CD8-positive, alpha-beta memory T cell (primary cell): ENCODE measurements at places on chromosomes 7 and 10. TPM values are rescaled to one million over a fixed set of nuclear protein-coding genes. Genes with fewer than 3 reads are reported as not detected.

GRCh38 chr10:101373063-101373462, 19.1 kb downstream of the BTRC start:
- no peak for DNase-seq

DNA sequence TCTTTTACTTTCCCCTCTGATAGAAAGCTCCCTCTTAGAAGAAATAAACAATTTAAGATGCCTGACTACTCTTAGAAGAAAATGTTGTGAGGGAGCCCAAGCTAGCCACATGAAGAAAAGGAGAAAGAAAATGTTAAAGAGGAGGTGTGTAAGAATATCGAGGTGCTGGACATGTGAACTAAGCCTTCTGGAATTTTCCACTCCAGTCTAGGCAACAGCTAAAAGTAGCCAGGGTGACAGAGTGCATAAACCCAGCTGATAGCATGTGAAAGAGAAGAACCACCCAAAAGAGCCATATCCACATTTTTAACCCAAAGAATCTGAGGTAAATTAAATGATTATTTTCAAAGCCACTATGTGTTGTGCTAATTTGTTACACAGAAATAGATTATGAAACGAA, 1690.6 kb upstream of the LRRTM3 start:
- no peak for DNase-seq

DNA sequence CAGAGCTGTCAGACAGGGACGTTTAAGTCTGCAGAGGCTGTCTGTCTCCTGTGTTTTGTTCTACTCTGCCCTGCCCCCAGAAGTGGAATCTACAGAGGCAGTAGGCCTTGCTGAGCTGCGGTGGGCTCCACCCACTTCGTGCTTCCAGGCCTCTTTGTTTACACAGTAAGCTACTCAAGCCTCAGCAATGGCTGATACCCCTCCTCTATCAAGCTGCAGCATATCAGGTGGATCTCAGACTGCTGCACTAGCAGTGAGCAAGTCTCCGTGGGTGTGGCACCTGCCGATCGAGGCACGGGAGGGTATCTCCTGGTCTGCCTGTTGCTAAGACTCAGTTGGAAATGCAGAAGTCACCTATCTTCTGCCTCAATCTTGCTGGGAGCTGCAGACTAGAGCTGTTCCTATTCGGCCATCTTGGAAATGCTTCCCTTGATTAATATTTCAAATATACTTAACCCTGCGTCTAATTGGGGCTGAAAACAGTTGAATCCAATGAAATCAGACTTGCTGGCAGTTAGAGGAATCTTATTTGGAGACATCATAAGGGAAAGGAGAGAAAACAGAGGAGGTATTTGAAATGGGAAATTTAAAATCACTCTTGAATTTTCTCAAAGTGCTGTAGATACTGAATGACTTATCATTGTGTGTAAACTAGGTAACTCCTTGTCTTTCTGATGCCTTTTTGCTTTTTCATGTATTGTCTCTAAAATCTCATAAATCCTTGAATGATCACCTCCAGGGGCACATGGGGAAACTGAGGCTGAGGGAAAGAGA, 13.8 kb upstream of the CYP3A5 start:
- no peak for DNase-seq

DNA sequence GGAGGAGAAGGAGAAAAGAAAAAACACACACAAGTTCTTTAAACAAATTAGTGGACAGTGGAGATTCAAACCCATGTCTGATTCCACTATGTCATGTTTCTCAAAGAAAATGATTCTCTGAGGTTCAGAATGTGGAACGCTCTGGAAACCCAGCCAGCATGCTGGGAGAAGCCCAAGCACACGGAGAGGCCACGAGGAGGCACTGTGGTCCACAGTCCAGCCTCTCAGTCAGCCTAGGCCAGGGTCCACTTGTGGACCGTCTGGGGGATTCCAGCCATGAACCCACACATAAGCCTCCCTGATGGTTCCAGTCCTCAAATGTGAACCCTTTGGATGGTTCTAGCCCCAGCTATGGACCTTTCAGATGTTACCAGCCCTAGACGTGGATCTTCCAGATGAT, 73.4 kb downstream of the CAV1 start:
- DNase-seq: no peak

DNA sequence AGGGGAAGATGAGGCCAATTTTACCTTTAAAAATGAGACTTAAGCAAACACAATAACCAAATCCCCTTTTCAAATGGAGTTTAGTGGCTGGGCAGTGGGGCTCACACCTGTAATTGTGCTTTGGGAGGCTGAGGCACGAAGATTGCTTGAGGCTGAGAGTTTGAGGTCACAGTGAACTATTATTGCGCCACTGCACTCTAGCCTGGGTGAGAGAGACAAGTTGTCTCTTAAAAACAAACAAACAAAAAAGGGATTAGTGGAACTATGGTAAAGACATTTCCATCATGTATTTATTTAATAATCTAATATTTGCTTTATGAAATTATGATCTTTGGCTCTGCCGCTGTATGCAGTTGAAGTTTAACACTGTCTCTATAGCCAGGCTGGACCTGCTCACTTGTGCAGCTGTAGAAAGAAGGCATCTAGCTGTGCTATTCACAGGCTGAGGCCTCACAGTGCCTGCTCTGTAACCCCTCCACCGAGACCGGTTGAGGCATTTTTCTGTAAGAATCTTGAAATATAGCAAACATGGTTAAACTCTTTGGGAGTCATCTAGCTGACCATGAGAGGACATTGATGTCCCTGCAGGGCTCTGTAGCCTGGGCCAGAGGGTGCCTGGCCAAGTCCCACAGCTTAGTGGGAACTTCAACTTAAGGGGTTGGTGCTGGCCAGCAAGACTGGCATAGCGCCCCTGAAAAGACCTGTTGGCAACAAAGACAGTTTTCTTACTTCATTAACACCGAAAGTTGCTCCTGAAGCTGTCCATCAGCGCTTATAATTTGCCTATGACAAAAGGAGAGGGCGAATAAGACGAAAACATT, 131.8 kb downstream of the BMPER start:
- DNase-seq: no peak

GRCh38 chr10:24432478-24433416, 223.8 kb downstream of the KIAA1217 start:
- no peak for DNase-seq

DNA sequence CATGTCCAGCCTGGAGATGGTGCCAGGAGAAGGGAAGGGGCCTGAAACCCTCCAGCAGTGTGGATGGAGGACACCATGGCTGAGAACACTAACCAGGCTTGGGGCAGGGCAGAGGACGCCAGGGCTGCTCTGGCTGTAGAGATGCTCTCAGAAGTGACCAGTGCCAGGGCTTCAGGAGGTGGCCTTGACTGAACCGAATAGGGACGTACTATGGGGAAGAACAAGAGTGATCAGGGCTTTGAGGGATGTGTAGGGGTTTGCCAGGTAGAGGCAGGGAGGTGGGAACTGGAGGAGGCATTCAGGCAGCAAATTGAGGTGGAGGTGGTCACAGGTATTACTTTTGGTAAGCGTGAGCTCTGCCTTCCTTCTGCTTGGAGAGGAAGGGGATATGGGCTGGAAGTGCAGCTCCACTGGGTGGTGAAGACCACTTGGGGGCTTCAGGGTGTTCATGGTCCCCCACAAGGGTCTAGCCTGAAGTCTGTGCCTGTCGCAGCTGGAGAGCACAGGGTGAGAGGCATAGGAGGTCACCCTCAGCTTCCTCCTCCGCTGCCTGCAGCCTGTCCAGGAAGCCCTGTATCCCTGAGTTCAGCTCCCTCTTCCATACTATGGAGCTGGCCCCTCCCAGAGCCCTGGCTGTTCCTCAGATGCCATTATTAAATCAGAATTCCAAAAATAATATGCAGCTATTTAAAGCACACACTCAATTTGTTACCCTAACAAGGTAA, 27.8 kb downstream of the ADCY1 start:
- no peak for DNase-seq

MEIG1 gene
- polyA plus RNA-seq: 0.67 TPM

VWA2 gene
- polyA plus RNA-seq: not detected

LMTK2 gene
- 4.6 TPM for polyA plus RNA-seq
